ENCODE measurements at places on chromosomes 1 and 21. TPM values are rescaled to one million over a fixed set of nuclear protein-coding genes. Genes with fewer than 3 reads are reported as not detected.

Gene PINK1
- polyA plus RNA-seq = 179 TPM

Gene RIMS3
- 29.1 TPM for polyA plus RNA-seq

Gene ACTA1
- polyA plus RNA-seq = 38.5 TPM

Gene C1QA
- not detected for polyA plus RNA-seq

DNA sequence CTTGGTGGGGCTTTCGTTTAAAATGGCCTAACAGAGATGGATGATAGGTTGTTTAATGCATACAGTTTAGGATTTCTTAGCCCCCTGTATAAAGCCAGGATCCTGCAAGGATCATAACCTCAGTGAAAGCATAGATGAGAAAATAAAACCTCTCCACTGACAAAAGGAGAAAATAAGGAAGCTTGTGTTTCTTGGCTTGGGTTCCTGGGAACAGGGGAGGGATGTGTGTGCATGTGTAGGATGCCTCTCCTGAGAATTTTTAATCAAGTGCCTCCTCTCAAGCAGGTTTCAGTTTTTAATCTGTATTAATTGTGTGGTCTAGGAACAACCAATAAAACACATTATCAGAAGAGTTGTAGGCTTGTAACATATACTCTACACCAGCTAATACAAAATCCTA lies 26.1 kb downstream of the PRKACB start:
- DNase-seq = no peak
- no peaks in the 10 kb centered on the region for H3K36me3 ChIP-seq
- H3K27me3 ChIP-seq = no peaks in the 10 kb centered on the region
- H3K27ac ChIP-seq = no peak overlapping the region
- peaks cover 11% of the 10 kb centered on the region for H3K4me1 ChIP-seq

- H3K4me3 ChIP-seq = no peak overlapping the region
- no peaks in the 10 kb centered on the region for H3K36me3 ChIP-seq
- H3K27me3 ChIP-seq = no peaks in the 10 kb centered on the region
- H3K4me1 ChIP-seq = no peaks in the 10 kb centered on the region
- DNase-seq = no peak
- no peak overlapping the region for H3K27ac ChIP-seq
Observed at GRCh38 chr1:178048883-178049282, 45.0 kb upstream of the RASAL2 start.

- H3K27ac ChIP-seq = peak overlapping the region; percentile 49
- no peaks in the 10 kb centered on the region for H3K36me3 ChIP-seq
- no peak for DNase-seq
Observed at GRCh38 chr1:228964178-228965089, 229.2 kb downstream of the RHOU start.

Data from cardiac muscle cell (in vitro differentiated cells and primary cell).